ENCODE measurements at places on chromosomes 13 and 19. TPM values are rescaled to one million over a fixed set of nuclear protein-coding genes. Genes with fewer than 3 reads are reported as not detected.

DNA sequence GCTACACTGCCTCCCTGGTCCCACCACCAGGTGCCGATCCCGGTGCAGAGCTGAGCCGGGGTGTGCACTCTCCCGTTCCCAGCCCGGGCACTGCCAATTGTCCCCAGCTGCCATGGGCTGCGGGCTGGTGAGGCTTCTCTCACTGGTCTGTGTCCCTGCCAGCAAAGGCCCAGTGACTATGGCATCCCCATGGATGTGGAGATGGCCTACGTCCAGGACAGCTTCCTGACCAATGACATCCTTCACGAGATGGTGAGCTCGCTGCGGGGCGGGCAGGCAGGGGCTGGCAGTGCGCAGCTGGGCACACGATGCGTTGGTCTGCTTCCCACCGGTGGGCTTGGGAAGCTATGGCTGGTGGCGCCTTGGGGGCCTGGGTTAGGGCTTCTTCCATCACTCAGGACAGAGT is 14.6 kb downstream of the MPND start:
- no peak for DNase-seq

DNA sequence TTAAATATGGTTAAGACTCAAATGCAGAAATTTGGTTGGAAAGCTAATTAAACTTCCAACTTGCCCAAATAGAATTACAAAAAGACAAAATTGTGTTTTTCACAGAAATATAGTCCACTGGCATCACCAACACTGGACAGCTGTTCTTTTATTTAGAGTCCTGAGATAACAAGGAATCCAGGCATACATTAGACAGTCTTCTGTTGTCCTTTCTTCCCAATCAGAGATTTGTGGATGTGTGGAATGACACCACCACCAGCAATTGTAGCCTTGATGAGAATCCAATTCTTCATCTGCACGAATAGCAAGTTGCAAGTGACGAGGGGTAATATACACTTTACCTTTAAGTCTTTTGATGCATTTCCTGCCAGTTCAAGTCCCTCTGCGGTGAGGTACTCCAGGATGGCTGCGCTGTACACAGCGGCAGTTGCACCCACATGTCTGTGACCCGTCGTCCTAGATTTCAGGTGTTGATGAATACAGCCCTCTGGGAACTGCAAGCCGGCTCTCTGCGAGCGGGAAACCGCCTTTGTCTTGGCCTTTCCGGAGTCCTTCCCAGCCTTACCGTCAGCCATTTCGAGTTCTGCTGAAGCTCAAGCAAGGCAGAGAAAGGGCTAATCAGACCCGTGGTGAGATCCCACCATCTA is 14.7 kb downstream of the UBAC2 start:
- DNase-seq, result no peak

GFY gene
- not detected for total RNA-seq

DNA sequence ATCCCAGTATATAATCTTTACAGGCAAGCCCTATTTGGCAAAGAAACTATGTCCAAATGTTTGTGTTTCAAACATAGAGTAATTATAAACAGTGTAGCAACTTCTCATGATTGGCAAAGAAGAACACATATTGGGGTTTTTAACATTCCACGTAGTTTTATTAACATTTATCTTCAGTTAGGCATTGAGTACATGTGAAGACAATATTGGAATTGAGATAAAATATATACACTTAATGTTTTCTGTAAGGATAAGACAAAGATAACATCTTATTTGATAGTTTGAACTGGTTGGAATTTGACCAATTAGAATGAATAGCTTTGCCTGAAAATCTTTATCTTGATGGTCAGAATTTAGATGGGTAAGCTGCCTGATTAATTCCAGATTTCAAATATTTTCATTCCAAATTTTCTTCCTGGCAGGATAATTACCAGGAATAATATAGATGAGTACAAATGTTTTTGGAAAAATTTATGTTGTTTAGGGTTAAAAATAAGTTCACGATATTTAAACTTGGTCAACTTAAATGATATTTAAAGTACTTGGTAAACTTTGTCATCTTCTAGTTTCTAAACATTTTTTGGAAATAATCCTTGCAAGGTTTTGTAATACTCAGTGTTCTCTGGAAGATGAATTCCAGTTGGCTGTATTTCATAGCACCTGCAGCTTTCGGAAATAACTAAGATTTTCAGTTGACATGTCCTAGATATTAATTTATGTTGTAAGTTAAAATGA is 536.5 kb upstream of the SPRY2 start:
- no peak for DNase-seq

DNA sequence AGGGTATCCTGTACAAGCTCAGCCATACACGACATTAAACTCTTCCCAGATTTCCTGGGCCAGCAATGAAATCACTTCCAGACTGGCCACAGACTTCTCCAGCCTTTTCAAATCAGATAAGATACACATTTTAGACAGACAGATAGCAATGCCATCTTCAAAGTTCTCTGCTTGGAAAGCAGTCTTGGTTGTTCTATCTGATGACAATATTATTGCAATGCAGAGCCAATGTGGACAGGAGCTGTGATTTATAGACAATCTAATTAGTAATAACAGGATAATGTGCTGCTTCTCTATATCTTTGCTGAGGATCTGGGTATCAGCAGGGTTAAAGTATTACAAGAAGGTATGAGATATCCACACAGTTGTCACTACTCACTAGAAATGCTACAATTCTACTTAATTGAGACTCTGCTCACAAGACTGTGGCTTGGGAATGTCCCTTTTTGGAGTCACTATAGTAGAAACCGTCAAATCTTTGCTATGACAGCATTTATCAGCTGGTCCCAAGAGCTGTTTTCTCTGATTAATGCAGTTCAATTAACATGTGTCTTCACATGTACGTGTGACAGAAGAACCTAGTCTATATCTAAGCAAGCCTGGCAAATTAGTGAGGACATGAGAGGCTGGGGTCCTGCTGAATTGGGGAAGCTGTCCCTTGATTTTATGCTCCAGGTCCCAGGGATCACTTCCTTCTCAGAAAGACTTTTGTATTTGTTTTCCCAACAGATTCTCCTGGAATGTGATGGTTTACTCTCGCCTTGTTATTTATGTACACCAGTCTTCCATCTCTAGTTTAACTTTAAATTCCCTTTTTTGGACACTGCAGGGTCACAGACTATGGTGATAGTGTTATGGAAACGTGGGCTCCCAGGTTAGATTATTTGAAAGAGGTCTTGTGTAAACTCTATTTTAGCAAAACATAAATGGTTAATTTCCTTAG is 68.8 kb downstream of the COL4A1 start:
- DNase-seq, result no peak

PCDH9 gene
- 0.12 TPM for total RNA-seq

DNA sequence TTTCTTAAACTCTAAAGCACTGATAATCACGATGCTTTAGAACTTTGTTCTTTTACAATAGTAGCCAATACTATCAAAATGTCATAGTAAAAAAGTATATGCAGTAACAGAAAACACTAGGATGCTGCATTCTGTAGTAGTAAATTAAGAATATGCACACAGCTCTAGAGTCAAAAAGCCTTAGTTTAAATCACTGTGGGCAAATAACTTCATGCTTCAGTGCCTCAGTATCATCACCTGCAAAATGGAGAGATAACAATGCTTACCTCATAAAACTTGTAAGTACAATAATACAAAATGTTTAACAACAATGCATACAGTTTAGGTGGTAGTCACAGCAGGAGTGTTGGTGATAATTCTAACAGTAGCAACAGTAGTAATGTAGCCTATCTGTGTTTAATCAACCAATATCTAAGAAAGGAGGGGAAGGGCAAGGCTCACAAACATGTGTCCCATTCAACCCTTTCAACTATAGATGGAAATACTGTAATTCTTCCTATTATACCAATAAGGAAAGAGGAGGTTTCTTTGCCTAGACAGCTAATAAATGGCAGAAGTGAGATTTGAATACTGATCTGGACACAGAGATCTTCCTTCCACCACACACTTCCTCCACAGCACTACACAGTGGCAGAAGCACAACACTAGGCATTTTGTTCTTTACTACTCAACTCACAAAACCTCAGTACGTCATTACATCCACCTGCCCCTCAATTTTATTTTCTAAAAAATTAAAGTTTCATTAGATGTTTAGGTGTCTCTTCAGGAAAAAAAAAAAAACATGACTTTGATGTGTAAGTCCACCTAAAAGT is 4.6 kb downstream of the RBM26 start:
- DNase-seq, result no peak

SIX5 gene
- 5.6 TPM for total RNA-seq

DNA sequence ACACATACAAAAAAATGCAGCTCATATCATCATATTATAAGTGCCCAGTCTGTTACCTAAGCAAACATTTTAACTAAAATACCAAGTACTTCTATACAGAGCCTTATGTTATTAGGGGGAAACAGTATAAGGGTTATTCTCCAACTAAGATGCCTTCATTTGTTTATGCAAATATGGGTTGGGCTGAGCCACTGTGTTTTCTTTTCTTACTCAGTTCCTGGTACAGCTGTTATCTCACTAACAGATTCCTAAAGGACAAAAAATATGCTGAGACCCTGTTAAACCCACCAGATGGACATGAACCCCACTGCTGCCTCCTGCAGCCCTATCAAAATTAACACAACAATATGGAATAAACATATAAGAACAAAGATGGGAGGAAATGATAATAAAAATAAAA is 34.5 kb upstream of the SMAD9 start:
- no peak for DNase-seq

- peak; percentile 59 for DNase-seq
Measured at GRCh38 chr19:39843919-39844793, 2.0 kb downstream of the FBL start.

GRCh38 chr13:73521290-73521624 is 462.5 kb downstream of the KLF5 start:
- DNase-seq, result no peak

GRCh38 chr19:35439921-35440320 is 8.1 kb upstream of the FFAR2 start:
- DNase-seq, result no peak

- DNase-seq, result no peak
Measured at GRCh38 chr13:48475230-48475629, 57.6 kb downstream of the RCBTB2 start.

DNA sequence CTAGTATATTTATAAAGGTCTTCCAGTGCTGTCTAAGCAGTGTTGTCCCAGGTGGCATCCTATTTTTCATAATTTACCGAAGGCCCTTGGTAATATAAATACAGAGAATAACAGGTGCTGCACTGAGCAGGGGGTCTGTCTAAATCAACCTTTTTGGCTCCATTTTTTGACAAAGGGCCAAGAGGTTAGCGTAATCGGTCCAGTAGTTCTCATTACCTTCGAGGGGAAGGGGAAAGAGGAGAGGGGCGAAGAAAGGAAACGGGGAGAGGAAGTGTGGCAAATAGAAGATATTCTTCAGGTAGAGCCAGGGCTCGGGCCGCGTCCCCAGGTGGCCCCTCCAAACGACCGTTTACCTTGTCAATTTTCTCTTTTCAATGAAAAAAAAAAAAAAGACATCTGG is 749 bp upstream of the PAN3 start:
- DNase-seq, result peak; percentile 3

DNA sequence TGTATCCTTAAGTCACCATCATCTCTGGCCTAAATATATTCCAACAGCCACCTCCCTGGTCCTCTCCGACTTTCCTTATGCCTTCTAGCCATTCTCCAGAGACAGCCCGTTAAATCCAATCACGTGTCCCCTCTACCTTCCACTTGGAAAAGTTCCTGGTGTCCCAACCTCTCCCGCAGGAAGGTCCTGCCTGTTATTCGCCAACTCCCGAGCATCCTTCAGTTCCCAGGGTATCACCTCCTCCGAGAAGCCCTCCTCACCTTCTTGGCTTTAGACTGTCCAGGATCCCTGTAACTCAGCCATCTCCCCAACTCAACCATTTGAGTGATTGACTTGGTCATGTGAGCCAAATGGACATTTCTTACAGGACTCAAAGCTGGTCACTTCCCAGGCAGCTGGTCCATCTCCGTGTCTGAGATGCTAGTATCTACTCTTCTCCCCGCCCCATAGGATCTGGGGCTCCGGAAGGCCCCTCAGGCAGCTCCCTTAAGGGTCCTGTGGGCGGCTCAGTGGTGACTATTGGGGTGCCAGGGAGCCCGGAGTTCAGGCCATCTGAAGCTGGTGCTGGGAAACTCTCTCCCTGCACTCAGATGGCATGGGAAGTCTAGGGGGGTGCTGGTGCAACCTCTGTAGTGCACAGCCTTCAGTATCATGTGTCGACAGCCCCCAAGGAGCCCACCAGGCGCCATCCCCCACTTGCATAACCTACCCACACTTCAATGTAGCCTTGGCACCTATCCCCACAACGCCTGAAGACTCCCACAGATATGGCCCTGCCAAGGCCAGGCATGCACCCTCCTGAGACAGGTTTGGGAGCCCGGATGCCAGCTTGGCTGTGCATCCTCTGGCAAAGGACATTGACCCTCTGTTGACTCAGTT is 27.9 kb upstream of the NANOS3 start:
- peak; percentile 51 for DNase-seq

ZNF433 gene
- total RNA-seq, result 3.5 TPM

STOML3 gene
- total RNA-seq, result not detected

PEPD gene
- 54.7 TPM for total RNA-seq

DNA sequence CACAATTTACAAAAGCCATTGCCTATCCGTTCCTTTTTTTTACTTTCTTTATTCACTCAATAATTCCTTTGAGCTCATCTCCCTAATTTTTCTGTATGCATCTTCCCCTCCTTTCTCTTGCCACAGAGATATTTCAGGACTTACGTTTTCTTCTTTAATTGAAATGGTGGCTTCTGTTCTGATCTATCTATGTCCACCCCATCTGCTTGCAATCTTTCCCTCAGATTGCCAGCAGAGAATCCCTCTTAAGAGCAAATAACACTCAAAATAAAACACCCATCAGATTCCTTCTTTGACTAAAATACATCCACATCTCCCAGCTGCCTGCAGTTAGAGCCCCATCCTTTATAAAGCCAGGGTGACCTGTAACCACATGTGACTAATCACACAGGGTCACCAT is 478.6 kb downstream of the EFNB2 start:
- peak; percentile 42 for DNase-seq

CLEC17A gene
- total RNA-seq, result not detected

COX6B1 gene
- 619 TPM for total RNA-seq

GRCh38 chr13:114118511-114119123 is 13.8 kb downstream of the RASA3 start:
- DNase-seq, result peak; percentile 65

- DNase-seq, result peak; percentile 45
Measured at GRCh38 chr19:16106121-16106520, 5.6 kb upstream of the RAB8A start.

DNA sequence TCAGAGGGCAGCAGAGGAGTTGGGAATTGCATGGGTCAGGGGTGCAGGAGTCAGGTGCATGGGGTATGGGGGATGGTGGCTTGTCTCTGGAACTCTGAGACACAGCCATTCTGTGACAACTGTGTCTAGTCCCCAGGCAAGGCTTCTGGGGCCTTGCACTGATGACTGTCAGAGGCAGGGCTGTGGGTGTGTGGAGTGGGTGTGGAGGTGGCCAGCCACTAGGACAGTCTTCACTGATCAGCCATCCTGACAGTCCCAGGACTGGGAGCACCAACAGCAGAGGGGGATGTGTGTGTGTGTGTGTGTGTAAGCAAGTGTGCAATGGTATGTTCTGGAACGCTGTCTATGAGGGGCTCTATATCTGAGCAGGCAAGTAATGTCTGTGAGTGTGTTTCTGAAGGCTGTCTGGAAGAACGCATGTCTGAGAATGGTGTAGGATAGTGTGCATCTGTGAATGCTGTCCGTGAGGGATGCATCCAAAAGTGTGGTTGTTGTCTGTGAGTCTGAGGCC is 5.4 kb downstream of the NUMBL start:
- DNase-seq, result no peak

- DNase-seq, result peak; percentile 26
Measured at GRCh38 chr13:80399340-80400163, 58.6 kb upstream of the SPRY2 start.

GRCh38 chr13:72726726-72727416 is 558 bp downstream of the MZT1 start:
- DNase-seq, result peak; percentile 36

SELENOV gene
- total RNA-seq, result not detected

- DNase-seq, result peak; percentile 8
Measured at GRCh38 chr13:97057176-97057575, 62.9 kb upstream of the OXGR1 start.

All from RPMI7951 (cell line).